ENCODE measurements at places on chromosomes 2 and 18.

DNA sequence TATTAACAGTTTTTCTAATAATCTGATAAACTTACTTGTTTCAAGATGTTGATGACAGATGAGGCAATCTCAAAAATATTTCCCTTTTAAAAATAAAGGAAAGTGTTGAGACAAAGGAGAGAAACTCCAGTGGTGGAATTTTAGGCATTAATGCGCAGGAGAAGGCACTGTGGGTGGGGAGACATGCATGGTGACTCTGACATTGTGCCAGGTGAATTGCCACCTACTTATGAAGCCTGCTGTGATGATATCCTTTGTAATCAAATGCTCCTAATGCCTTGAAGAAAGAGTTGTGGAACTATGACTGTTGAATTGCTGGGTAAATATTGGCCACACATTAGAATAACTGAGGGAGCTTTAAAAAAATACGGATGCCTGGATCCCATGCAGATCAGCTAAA lies 101.4 kb downstream of the PLA2R1 start:
- ATAC-seq, result no peak

- no peak for ATAC-seq
Measured at GRCh38 chr18:54327818-54328217, 29.8 kb downstream of the STARD6 start.

DNA sequence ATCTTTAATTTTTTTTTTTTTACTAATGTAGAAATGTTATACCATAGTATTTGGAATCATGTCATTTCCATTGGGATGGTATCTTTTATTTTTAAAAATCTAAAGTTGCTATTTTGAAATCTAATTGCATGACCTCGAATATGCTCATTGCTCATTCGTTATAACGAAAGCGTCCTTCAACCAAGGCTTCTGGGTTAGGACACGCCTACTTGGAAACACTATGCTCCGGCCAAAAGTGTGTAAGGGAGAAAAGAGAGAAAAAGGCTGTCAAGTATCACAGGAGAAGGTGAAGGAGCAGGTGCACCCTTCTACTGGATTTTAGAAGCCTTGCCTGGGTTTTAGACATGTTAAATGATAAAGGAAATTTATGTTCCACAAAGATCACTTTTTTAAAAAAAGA lies 465.9 kb upstream of the ID2 start:
- no peak for ATAC-seq

GRCh38 chr2:116132833-116133232 lies 1681.7 kb upstream of the DDX18 start:
- ATAC-seq, result no peak

- ATAC-seq, result no peak
Measured at GRCh38 chr18:58787536-58788149, 77.0 kb upstream of the ZNF532 start.

GRCh38 chr18:49359732-49360444 lies 100.6 kb downstream of the DYM start:
- peak; percentile 72 for ATAC-seq

GRCh38 chr2:120707816-120708215 lies 27.9 kb upstream of the GLI2 start:
- ATAC-seq, result no peak

DNA sequence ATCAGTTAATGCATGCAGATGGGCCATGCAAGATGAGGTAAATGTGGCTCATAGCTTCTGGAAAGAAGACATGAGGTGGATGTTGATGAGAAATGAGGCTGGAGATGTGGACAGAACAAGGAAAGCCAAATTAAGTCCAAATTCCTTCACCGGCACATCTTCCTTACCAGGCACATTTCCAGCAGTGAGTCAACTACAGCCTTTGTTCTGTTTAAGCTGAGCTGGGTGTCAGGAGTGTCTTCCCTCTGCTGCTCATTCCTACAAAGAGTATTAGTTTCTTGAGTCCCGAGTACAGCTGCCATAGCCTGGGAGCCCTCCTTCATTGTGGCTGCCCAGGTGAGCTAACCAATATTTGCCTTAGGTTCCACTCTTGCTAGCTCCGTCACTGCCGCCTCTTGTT lies 945.0 kb downstream of the SLC4A3 start:
- ATAC-seq, result no peak

DNA sequence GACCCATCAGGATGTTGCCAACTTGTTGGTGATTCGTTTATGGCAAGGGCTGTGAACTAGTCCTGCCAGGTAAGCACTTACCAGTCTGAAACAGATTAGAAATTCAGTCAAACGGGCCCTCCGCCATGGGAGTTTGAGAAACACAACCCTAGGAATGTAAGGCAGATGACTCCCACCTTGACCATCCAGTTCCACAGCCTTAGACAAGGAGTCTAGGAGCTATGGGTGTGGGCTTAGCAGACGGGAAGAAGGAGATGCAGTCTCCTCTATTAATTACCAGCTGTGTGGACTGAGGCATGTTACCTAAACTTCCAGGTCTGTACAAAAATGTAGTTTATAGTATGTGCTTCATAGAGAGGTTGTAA lies 319.4 kb upstream of the NCKAP5 start:
- no peak for ATAC-seq

- peak; percentile 69 for ATAC-seq
Measured at GRCh38 chr18:23142251-23142929, 7.1 kb downstream of the CABLES1 start.

- no peak for ATAC-seq
Measured at GRCh38 chr2:205689820-205690219, 7.5 kb downstream of the NRP2 start.

DNA sequence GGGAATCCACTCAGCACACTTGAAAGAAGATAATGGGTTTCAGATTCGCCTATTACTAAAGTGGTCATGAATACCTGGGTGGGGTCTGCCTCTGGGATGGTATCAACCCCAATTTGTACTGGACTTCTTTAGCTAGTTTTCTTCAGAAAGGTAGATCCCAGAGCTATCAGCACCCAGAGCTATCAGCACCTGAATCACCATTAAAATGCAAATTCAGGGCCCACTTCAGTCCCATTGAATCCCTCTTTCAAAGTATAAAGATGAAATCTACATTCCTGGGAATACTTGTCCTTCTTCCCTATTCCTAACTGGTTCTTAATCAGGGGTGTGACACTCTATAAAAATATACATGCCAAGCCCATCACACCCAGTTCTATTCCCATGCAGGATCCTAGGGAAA lies 914.3 kb downstream of the DCC start:
- ATAC-seq, result no peak

DNA sequence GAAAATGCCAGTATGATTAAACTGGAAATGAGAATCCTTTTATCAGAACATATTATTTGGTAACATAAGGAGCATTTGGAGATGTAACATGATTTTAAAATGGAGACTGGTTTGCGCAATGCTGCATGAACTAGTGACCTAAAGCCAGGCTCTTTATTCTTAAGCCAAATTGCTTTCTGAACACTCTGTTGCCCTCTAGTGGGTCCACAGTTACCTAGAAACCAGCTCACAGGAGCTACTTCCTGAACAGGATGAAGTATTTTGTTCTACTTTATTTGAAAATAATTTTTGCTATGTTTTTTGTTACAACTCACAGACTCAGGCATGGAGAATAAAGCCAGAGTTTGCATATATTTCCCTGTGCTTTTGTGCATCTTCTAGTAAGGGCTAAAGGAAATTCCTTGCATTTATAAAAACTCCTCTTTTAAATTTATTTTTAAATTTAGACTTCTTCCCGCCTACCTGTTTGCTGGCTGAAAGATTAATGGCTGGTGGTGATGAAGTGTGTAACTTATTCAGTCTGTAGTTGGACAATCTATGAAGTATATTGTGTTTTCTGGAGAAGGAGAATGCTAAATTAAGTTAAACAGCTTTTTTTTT lies 146.7 kb downstream of the PARD3B start:
- no peak for ATAC-seq

GRCh38 chr2:32291746-32292145 lies 14.0 kb downstream of the YIPF4 start:
- no peak for ATAC-seq

DNA sequence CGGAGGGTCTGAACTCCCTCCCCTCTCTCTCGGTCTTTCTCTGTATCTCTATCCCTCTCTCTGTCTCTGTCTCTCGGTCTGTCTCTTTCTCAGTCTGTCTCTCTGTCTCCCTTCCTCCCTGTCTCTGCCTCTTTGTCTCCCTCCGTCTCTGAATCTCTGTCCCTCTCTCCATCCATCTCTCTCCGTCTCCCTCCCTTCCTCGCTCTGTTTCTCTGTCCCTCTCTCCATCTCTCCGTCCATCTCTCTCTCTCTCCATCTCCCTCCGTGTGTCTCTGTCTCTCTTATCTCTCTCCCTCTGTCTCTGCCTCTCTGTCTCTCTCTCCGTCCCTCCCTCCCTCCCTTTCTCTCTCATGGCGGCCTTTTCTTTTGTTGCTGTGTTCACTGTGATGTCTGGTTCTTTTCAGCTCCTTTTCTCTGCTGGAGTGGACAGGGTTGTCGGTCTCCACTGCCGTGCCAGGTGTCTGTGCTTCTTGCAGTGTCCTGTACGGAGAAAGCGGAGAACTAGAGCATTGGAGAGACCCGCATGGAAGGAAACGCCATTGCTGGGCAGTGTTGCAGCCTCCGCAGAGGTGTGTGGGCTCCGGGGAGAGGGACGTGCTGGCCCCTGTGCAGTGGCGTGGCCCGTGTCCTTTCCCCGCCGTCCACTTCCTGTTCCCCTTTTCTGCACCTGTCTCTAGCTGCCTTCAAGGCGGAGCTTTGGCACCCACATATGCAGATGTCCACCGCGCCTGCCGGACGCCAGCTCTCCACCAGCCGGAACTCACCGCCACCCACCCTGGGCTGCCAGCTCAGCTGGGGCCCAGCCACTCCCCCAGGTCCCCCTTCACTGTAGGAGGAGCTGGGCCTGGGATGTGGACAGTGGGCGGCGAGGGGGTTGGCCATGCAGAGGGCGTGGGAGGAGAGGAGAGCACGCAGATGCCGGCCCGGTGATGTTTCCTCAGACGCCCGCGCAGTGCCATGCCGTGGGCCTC lies 113.1 kb downstream of the NFATC1 start:
- ATAC-seq, result no peak

GRCh38 chr2:122156176-122156890 lies 400.9 kb downstream of the TSN start:
- ATAC-seq, result no peak

DNA sequence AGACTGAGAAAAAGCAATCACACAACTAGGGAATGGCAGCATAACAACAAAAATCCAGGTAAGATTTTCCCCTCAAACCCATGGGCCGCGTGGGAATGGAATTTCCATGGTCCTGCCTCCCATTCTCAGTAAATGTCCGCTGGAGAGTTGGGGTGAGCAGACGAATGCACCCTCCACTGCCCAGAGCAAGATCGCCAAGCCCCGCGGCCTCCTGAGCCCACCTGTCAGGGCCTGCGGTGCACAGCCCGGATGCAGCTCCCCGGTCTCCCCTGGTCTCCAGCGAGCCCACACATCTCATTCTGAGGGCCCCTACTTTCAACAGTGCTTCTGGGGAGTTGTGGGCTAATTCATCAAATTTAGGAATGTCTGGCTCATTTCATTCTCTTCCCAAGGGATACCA lies 327.4 kb upstream of the HS6ST1 start:
- no peak for ATAC-seq

DNA sequence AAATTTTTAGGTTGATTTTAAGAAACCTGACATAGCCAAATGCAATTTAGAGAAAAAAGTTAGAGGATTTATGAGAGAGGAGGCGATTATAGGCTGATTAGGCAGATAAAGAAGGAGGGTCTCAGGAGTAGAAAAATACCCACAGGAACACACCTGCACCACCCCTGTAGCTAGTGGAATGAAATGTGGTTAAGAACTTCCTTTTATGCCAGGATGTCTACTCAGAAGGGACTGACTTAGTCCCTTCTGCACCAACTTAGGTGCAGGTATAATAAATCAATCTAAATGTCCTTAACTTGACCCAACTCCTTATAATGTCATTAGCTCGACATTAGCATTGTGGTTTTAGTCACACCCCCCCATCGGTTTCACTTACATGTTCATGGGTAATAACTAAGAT lies 1274.5 kb upstream of the TMEFF2 start:
- no peak for ATAC-seq

GRCh38 chr2:149645391-149645790 lies 57.8 kb upstream of the MMADHC start:
- no peak for ATAC-seq

- peak; percentile 25 for ATAC-seq
Measured at GRCh38 chr2:27408601-27409320, 630 bp downstream of the PPM1G start.

GRCh38 chr2:239780236-239780994 lies 244.7 kb downstream of the NDUFA10 start:
- no peak for ATAC-seq

DNA sequence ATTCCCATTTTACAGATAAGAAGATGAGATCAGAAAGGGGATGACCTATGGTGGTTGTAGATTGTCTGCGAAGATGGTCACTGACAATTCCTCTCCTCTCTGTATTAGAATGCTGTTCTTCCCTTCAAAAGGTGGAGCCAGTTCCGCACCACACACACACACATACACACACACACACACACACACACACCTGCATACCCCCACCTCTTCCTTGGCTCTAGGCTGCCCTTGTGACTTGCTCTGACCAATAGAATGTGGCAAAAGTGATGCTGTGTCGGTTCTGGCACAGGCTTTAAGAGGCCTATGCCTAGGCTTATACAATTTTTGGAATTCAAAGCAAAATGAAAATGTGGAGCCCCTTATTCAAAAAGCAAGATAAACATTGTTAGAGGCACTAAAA lies 88.0 kb downstream of the ZFP36L2 start:
- no peak for ATAC-seq

DNA sequence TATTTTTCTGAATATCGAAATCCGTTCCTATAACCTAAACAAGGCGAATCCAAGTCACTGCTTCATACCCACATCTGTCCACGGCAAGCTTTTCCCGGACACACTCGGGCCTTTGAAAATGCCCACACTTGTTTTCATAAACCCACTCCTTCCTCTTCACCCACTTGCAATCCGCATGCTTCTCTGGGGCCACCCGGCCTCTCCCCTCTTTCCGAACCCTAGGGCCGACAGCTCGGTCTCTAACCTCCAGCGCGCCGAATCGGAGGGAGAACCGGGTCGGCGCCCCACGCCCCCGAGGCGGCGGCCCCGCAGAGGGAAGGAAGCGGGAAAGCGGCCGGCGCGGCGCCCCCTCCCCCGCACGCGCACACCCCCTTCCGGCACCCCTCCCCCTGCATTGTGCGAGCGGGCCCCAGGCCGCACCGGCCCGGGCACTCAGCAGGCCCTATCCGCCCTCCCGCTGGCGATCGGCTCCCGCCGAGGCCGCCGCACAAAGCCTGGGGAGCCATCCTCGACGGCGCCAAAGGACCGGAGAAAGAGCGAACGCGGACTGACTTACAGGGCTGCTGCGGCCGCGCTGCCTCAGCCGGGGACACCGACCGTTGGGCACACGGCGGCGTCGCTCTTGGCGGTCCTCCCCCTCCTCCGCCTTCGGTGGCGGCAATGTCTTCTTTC lies 467 bp downstream of the PUM2 start:
- ATAC-seq, result peak; percentile 38

DNA sequence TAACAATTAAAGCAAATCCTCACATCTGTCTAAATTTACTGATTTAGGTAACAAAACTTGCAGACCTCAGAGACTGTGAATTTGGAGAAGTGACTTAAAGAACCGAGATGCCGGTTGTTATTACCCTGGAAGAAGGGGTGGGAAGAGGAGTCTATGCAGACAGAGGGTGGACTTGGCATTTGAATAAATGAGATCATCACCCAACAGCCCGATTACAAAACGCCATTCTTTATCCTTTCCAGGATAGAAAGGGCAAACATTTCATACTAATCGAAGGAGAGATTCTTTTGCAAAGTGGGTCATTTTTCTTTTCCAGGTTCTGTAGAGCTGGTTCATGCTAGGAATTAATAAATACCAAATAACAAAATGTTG lies 73.1 kb upstream of the TPO start:
- ATAC-seq, result no peak

GRCh38 chr2:65430603-65431420 lies 1.6 kb downstream of the SPRED2 start:
- ATAC-seq, result peak; percentile 66

- no peak for ATAC-seq
Measured at GRCh38 chr18:73136134-73136533, 268.3 kb upstream of the NETO1 start.

Data from activated T-helper 17 cell treated with anti-CD3 and anti-CD28 coated beads, Interleukin-2, amount 50 U/mL, for 72 hours (primary cell).